ENCODE measurements at places on chromosomes 13 and 19.

GRCh38 chr19:49767381-49767780 is 580 bp downstream of the AP2A1 start:
- DNase-seq, result no peak

DNA sequence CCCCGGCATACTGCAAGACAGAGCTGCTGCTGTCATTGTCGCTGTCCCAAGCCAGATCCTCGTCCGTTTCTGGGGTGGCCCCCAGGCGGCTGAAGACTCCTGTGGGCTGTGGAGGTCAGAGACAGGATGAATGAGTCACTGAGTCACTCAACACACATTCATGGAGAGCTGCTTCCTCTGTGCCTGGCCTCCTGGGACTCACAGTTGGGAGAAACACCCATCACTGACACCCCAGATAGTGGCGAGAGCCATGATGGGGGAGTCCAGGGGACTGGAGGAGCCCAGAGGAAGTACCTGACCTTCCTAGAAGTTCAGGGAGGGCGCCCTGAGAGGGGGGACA is 26.0 kb downstream of the C19orf47 start:
- DNase-seq, result no peak

- DNase-seq, result no peak
Observed at GRCh38 chr19:51295382-51296126, 15.9 kb upstream of the IGLON5 start.

- no peak for DNase-seq
Observed at GRCh38 chr19:1098177-1099051, 3.2 kb upstream of the POLR2E start.

DNA sequence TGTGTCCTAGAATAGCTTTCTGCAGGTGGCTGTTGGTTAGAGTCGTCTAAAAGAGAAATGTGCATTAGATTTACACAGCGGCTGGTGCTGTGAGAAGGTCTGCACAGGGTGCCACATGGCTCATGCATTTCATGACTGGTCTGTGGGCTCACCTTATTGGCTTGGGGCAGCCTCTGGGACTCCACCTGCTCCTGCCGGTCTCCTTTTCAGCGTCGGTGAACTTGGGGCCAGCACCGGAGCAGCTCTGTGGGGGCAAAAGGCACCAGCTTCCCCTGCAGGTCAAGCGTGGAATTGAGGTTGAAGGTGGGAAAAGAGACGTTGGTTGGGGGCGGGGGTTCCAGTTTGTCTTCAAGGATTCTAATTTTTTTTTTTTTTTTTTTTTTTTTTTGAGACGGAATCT is 3.1 kb upstream of the PNMA8C start:
- no peak for DNase-seq

DNA sequence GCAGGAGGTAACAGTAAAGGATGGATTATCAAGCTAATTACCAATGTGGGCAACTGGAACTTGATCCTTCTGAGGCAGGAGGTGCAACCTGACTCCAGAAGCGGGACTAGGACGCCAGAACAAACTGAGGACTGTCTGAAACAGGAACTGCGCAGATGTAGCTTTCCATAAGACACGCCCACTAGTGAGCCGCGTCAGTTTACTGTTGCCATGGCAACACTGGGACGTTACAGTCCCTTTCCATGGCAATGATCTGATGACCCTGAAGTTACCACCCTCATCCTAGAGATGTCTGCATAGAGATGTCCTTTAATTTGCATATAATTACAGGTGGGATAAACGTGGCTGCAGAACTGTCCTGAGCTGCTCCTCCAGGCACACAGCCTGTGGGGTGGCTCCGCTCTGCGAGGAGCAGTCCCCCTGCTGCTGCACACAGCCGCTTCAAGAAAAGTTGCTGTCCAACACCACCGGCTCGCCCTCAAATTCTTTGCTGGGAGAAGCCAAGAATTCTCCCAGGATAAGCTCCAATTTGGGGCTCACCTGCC is 816.6 kb downstream of the UQCRFS1 start:
- no peak for DNase-seq

GRCh38 chr13:27132538-27132937 is 39.1 kb downstream of the USP12 start:
- peak; percentile 10 for DNase-seq

DNA sequence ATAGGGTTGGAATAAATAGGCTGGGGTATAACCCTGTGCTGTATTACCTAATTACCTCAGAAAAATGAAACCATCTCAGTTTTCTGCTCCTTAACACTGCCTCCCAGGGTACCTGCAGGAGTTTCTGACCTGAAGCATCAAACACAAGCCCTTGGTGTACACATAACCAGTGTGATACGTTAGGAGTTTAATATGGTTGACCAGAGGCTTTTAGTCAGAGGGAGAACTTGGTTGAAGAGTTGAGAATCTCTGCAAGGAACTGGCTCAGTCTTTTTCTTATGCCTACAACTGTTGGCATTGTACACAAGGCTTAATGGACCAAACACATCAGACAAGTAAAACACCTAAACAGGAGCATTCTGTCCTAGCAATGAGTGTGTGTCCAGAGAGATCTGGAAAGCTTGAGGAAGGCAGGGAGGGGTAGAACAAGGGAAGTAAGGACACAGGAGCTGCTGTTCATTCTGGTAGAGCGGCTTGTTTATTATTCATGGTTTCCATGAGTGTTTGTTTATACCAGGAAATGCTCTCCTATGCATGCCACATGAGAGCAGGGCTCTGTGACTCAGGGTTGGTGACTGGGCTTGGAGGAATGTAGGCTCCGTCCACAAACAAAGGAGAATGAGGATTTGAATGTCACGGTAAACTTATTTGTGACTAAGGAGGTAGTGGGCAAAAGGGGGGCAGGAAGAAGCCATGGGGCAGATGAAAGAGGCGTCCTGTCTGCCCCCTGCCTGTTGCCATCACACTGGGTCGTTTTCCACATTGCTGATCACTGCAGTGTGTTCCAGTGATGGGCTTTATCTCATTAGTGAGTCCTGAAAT is 11.9 kb upstream of the SPATA13 start:
- DNase-seq, result no peak

Measured in stimulated activated CD4-positive, alpha-beta T cell treated with anti-CD3 and anti-CD28 coated beads, Interleukin-4, amount 100 ng/mL, for 24 hours (primary cell).